Aorta (tissue), 5 donors: ENCODE measurements at places on chromosomes 3 and 15.
A peak's percentile ranks its signal among the peaks of the same experiment; 100 is the strongest.

DNA sequence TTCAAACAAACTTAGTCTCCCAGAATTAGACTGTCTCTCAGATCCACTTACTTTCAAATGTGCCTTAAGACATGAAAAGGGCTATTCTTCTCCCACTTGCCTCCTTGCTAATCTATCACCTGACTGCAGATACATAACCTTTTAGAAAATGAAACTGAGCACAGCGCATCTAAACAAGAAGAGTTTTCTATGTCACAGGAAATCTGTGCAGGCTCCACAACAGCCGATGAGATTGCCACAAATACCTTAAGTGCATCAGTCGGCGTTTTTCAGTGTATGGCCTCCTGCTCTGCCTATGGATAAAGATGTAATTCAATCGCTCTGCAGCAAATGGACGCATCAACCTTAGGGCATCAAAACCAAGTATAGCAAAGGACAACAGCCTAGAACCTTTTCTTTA lies 544.2 kb downstream of the FOXP1 start:
- H3K4me3 ChIP-seq = no peak overlapping the region
- peaks cover 12% of the 10 kb centered on the region for H3K36me3 ChIP-seq
- no peak overlapping the region for H3K27ac ChIP-seq
- peaks cover 5% of the 10 kb centered on the region for H3K4me1 ChIP-seq

- no peaks in the 10 kb centered on the region for H3K36me3 ChIP-seq
- no peaks in the 10 kb centered on the region for H3K27me3 ChIP-seq
- H3K4me1 ChIP-seq = peaks cover 7% of the 10 kb centered on the region
- no peak overlapping the region for H3K4me3 ChIP-seq
- H3K27ac ChIP-seq = no peak overlapping the region
These were observed 142.7 kb upstream of the TMCO5A start for GRCh38 chr15:37791693-37792092.

- no peaks in the 10 kb centered on the region for H3K4me1 ChIP-seq
- H3K27ac ChIP-seq = no peak overlapping the region
- no peaks in the 10 kb centered on the region for H3K27me3 ChIP-seq
- H3K4me3 ChIP-seq = no peak overlapping the region
- no peaks in the 10 kb centered on the region for H3K36me3 ChIP-seq
- no peak for DNase-seq
These were observed 8.6 kb downstream of the PARP15 start for GRCh38 chr3:122586098-122586497.

DNA sequence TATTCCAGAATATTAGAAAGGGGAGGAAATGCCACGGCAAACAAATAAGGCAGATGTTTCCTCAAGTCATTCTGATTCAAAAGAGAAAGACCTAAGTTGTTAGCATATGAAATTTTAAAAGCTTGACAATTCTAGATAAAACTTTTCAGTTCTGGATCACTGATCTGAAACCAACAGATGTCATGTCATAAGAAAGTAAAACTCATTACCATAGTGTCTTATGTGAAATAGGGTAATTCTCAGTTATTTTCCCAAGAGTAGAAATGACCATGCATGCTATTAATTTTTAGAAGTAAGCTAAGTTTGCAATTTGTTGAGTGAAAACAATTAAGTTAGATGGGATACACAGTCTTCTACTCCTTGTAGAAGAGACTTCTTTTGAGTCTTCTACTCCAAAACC lies 630.3 kb downstream of the NAALADL2 start:
- H3K27me3 ChIP-seq = no peaks in the 10 kb centered on the region
- H3K27ac ChIP-seq = no peak overlapping the region
- no peaks in the 10 kb centered on the region for H3K36me3 ChIP-seq
- no peak overlapping the region for H3K4me3 ChIP-seq
- no peak for DNase-seq
- no peaks in the 10 kb centered on the region for H3K4me1 ChIP-seq

- no peaks in the 10 kb centered on the region for H3K36me3 ChIP-seq
- DNase-seq = no peak
- H3K27ac ChIP-seq = no peak overlapping the region
- H3K4me3 ChIP-seq = no peak overlapping the region
- no peaks in the 10 kb centered on the region for H3K27me3 ChIP-seq
- no peaks in the 10 kb centered on the region for H3K4me1 ChIP-seq
These were observed 680.1 kb downstream of the EPHA3 start for GRCh38 chr3:89787485-89787884.

DNA sequence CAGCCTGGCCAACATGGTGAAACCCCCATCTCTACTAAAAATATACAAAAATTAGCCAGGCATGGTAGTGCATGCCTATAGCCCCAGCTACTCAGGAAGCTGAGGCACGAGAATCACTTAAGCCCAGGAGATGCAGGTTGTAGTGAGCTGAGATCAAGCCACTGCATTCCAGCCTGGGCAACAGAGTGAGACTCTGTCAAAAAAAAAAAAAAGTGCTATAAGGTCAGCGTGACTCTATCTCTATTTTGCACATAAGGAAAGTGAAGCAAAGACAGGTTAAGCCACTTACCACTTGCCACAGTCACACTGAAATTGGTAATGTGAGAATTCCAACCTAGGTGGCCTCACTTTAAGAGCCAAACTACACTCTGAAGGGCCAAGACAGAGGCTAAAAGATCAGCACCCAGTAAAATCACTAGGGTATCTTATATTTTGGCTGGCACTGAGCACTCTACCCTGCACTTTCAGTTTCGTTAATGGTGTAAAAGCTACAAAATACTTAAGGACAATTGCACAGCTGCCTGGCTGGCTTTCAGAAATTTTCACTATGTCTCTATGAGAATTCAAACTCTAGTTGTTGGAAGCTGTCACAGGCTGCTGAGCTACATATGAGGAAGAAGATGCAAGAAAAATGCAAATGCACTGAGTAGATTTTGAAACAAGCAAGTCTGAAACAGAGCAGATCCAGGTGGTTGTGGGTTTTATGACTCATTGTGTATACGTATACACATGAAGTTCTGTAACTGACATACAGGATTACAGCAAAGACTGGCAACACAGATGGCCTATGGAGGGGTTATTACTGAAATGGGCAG lies 32.7 kb downstream of the TRANK1 start:
- H3K27me3 ChIP-seq = no peaks in the 10 kb centered on the region
- no peaks in the 10 kb centered on the region for H3K36me3 ChIP-seq
- DNase-seq = no peak
- H3K4me1 ChIP-seq = no peaks in the 10 kb centered on the region

DNA sequence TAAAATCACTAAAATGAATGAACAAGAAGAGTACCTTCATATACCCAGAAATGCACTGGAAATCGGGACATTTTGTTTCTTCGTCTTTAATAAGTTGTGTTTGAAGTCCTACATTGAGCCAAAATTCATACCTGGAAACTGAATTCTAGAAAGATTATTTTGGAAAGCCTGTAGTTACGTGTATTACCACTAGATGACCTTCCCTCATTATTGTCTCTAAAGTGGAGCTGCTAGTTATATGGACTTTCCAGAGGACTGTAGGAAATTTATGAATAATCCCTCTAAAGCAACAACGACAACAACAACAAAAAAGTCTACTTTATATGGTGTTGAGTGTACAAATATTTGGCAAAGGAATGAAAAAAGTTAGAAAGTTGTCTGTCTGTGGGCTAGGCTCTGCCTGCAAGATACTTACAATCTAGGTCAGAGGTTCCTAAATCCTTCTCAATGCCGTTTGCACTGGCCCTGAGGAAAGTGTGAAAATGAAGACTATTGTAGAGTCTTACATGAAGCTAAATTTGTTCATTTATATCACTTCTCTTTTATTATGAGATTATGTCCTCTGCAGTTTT lies 234.8 kb upstream of the NR2E3 start:
- peaks cover 4% of the 10 kb centered on the region for H3K4me1 ChIP-seq
- H3K27me3 ChIP-seq = no peaks in the 10 kb centered on the region
- H3K4me3 ChIP-seq = no peak overlapping the region
- peaks cover 3% of the 10 kb centered on the region for H3K36me3 ChIP-seq

DNA sequence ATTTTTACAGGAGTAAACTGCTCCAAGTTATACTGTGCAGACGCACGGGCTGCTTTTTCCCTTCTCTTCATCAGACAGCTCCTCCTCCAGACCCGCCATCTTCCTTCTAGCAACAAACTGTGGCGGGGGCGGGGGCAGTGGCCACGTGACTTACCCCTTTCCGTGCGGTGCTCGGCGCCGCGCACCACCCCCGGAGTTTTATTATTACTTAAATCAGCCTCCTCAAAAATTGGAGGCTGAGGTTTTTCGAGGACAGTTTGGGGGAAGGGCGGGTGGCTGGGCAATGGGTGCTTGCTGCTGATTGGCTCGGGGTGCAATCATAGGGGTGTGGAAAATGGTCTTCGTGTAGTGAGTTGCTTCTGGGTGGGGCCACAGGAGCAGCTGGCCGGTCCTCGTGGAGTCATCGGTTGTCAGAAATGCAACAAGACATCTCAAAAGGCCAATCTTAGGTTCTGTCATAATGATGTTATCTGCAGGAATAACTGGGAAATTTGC lies 77.1 kb upstream of the MFGE8 start:
- H3K4me3 ChIP-seq = no peak overlapping the region
- H3K4me1 ChIP-seq = no peaks in the 10 kb centered on the region
- H3K27me3 ChIP-seq = no peaks in the 10 kb centered on the region
- H3K36me3 ChIP-seq = no peaks in the 10 kb centered on the region
- H3K27ac ChIP-seq = no peak overlapping the region
- no peak for DNase-seq

GRCh38 chr3:37519661-37520060 lies 342.0 kb upstream of the CTDSPL start:
- no peak for DNase-seq
- no peaks in the 10 kb centered on the region for H3K4me1 ChIP-seq
- H3K36me3 ChIP-seq = no peaks in the 10 kb centered on the region
- H3K27me3 ChIP-seq = no peaks in the 10 kb centered on the region
- H3K27ac ChIP-seq = no peak overlapping the region

DNA sequence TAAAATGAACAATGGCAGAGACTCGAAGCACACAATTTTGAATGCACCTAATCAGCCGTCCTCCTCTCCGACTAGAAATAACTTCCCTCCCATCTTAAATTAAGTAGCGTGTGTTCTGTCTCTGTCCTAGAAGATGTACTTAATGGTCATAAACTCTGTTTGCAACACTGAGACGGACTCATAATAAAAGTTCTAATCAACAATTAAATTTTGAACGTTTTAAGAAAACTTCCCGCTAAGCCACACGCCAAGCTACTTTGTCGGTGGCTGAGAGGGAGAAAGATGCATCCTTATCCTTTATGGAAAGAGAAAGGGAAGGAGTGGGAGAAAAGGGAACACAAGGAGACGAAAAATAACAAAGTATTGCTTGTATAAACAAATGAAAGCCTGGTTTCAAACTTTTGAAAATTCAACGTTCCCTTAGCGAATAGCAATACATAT lies 989 bp downstream of the GNB4 start:
- peak overlapping the region; percentile 97 for H3K4me3 ChIP-seq
- peak overlapping the region; percentile 74 for H3K27ac ChIP-seq
- no peaks in the 10 kb centered on the region for H3K27me3 ChIP-seq
- DNase-seq = no peak
- no peaks in the 10 kb centered on the region for H3K36me3 ChIP-seq
- H3K4me1 ChIP-seq = peaks cover 4% of the 10 kb centered on the region

- H3K27ac ChIP-seq = no peak overlapping the region
- no peak overlapping the region for H3K4me3 ChIP-seq
- H3K27me3 ChIP-seq = no peaks in the 10 kb centered on the region
- H3K4me1 ChIP-seq = no peaks in the 10 kb centered on the region
- DNase-seq = no peak
These were observed 125.8 kb downstream of the KBTBD8 start for GRCh38 chr3:67123914-67124313.
